Muscle of back (tissue), 13 donors: ENCODE measurements at places on chromosomes 2 and 18. TPM values are rescaled to one million over a fixed set of nuclear protein-coding genes. Genes with fewer than 3 reads are reported as not detected.

The SRD5A2 gene
- polyA plus RNA-seq = not detected

DNA sequence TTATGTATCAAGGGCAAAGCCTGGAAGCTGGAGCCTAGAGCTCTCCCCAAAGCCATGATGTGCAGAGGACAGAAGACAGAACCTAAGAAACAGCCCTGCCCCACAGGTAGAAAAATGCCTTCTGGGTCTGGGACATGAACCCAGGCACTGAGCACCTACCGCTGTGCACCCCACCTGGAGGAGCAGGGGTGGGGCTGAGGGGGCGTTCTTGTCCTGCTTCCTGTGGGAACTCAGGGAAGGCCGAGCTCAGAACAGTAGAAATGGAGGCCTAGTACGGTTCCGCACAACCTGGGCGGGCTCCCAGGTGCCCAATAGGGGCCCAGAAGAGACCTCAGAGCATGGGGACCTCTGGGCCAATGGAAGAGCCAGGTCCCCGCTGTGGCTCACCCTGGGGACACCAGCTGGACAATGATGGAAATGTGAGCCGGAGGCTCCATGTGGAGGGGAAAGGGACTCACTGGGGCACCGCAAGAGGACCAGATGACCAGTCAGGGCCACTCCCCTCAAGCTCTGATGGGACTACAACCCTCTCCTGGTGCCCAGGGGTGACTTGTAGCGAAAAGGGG lies 3.2 kb downstream of the CRACDL start:
- no peak for DNase-seq

DNA sequence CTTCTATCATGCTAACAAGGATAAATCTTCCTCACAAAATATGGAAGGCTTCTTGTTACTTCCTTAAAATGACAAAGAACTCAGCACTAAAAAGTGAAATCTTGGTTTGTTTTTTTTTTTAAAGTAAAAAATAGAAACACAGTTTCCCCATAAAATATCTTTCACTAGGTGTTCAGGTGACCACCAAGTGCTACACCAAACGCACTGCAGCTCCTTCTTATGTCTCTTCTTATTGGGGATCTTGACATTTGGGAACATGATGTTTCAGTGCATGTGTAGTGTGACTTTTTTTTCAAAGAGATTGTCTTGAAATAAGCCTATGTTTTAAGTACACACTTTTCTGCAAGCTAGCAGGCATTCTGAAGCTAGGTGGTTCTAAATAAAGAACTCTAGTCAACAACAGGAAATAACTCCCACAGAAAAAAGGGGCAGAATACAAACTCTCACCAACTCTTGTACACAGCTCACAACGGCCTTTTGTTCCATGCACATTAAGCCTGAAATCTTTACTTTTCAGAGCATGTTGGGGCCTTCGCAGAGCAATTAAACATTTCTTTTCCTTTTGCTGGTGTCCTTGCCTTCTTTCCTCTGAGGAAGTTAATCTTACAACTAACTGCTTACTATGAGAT lies 13.2 kb upstream of the SERTAD2 start:
- DNase-seq = no peak

GRCh38 chr2:33129263-33130053 lies 182.7 kb downstream of the LTBP1 start:
- no peak for DNase-seq

The XPO1 gene
- 122 TPM for polyA plus RNA-seq

DNA sequence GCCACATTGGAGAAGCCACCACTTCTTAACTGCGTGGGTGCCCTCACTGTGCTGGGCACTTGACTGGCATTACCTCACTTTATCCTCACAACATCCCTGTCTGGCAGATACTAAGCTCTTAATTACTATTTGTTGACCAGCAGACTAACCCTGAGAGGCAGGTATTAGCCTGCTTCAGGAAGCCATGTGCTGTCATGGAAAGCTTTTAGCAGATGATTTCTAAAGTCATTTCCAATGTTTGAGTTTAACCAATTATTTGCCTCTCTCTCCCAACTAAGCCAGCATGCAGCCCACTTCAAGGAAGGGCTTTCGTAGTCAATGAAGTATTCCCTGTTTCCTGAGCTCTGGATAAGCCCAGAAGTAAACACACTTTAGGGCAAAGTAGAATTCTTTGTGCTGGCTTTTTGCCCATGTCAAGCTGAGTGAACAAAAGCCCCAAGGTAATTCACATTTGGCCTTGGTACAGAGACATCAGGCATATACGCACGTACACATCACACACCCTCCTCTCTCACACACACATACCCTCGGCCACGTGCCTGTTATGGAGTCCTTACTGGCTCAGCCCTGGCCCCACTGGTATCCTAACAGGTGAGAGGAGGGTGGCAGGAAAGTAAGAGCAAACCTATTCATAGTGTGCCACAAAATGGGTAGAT lies 108.6 kb downstream of the C1D start:
- no peak for DNase-seq

DNA sequence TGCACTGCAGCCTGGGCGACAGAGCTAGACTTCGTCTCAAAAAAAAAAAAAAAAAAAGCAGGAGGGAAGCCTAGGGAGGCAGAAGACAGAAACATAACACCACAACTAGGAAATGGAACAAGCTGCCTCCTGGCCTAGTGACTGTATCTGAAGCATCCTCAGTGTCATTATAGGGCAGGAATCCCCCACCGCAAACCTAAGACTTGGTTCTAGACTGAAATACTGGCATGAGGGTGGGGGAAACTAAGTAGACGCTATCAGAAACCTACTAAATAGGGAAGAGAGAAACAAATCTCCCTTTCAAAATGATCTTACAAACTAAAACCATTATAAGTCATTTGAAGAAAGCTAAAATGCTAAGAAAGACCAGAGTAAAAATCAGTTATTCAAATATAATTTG lies 16.4 kb upstream of the SMAD2 start:
- no peak for DNase-seq

The NYAP2 gene
- 0.05 TPM for polyA plus RNA-seq

GRCh38 chr2:320561-320960 lies 32.7 kb upstream of the ALKAL2 start:
- no peak for DNase-seq

GRCh38 chr2:29317077-29317517 lies 201.9 kb downstream of the CLIP4 start:
- no peak for DNase-seq

The TUBB6 gene
- 277 TPM for polyA plus RNA-seq

DNA sequence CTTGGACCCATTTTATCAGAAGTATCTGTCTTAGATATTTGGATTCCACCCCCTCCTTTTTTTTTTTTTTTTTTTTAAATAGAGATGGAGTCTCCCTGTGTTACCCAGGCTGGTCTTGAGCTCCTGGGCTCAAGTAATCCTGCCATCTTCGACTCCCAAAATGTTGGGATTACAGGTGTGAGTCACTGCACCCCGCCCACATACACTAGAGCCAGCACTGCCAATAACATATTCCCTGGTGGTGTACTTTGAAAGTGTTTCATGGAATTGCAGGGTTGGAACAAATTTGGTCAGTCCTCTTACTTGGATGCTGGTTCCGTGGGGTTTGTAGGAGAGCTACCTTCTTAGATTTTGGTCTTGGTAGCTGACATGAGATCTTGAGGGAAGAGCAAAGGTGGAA lies 15.0 kb downstream of the PDCL3 start:
- no peak for DNase-seq

The PARD3B gene
- 6.9 TPM for polyA plus RNA-seq

The RBM44 gene
- 0.52 TPM for polyA plus RNA-seq

The G6PC2 gene
- not detected for polyA plus RNA-seq

The KATNAL2 gene
- polyA plus RNA-seq = 9.7 TPM

The ZBTB7C gene
- 4.0 TPM for polyA plus RNA-seq

DNA sequence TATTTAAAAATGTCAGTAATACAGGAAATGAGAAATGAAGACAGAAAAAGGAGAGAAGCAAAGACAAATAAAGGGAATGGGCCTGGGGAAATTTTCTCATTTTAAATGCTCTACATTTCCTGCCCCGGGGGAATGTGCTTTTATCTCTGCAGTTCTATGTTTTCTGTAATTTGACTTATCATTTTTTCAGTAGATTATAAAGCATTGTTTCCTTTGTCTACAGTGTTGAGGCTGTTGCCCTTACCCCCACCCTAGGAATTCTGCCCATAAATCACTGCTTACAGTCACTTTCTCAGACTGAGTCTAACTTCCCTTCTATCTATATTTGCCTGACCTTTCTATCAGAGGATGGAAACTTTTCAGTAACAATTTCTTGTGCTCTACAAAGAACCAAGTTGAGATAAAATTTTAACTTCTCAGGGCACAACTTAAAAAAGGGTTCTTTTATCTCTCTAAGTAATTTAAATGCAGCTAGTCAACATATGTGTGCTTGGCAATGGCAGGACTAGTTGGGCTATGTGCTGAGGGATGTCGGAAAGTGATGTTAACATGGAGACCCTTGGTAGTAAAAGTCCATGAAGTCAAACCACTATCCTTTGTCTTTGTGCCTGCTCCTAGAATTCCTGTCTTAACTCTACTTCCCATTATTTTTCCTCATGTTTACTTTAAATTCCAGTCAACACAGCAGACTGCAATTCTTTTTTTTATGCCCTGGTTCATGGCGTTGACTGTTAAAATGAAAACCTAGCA lies 146.5 kb upstream of the MMADHC start:
- peak; percentile 46 for DNase-seq

DNA sequence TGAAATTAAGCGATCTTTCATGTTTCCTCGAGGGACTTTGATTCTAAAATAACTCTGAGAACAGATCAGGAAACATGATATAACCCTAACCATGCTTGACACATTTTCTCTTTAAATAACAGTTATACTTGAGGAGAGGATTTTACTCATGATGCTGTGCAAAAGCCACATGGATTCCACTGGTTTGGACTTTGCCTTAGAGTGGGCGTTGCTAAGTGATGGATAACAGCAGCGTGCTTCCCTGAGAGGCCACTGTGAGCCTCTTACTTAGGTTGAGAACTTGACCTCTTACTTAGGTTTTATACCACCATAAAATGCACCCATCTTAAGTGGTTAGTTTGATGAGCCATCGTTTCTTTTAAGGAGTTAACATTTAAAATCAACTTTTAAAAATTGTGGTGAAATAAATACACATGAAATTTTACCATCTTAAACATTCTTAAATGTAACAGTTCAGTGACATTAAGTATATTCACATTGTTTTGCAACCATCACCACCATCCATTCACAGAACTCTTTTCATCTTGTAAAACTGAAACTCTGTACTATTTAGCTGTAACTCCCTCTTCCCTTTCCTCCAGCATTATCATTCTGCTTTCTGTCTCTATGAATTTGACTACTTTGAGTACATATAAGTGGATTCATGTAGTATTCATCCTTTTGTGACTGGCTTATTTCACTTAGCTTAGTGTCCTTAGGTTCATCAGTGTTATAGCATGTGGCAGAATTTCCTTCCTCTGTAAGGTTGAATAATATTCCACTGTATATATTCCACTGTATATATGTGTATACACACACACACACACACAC lies 22.6 kb downstream of the ANXA4 start:
- DNase-seq = no peak

DNA sequence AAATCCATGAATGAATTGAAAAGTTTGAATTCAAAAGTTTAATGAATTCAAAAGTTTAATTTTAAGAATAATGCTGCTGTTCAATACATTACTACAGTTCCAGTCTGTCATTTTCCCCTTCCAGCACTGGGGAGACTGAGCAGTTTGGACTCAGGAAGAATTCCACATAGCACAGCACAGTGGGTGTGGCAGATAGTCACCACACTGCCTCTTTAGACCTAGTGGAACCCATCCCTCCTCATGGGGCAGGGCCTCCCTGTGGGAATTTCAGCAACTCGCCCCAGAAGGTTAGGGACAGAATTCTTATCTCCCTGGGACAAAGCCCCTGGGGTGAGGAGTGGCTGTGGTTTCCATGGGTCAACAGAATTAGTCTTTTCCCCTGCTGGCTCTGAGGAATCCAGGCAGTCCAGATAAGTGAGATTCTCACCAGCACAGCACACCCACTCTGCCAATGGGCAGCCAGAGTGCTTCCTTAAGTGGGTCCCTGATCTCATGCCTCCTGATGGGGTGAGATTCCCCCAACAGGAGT lies 442.0 kb upstream of the SYT4 start:
- DNase-seq = no peak

GRCh38 chr2:146982393-146982846 lies 862.4 kb upstream of the ACVR2A start:
- peak; percentile 65 for DNase-seq

DNA sequence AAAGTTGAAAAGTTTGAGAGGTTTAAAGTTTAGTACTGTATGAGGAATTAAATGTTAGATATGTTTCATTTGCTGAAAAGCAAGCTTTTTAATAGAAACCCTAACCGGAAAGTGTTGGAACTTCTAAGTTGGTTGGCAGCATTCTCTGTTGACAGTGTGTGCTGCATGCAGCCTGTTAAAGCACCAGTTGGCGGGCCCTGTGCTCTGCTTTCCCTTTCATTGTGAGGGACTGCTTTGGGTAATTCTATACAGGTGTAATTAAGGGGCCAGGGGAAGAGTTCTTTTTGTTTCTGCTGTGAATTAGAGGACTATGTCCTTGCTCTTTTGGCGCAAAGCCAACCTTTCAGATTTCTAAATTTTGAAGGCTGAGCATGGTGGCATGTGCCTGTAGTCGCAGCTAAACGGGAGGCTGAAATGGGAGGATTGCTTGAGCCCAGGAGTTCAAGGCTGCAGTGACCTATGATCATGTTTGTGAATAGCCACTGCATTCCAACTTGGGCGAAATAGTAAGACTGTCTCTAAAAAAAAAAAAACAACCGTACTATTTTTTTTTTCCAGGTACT lies 20.1 kb downstream of the PLEKHB2 start:
- peak; percentile 4 for DNase-seq

DNA sequence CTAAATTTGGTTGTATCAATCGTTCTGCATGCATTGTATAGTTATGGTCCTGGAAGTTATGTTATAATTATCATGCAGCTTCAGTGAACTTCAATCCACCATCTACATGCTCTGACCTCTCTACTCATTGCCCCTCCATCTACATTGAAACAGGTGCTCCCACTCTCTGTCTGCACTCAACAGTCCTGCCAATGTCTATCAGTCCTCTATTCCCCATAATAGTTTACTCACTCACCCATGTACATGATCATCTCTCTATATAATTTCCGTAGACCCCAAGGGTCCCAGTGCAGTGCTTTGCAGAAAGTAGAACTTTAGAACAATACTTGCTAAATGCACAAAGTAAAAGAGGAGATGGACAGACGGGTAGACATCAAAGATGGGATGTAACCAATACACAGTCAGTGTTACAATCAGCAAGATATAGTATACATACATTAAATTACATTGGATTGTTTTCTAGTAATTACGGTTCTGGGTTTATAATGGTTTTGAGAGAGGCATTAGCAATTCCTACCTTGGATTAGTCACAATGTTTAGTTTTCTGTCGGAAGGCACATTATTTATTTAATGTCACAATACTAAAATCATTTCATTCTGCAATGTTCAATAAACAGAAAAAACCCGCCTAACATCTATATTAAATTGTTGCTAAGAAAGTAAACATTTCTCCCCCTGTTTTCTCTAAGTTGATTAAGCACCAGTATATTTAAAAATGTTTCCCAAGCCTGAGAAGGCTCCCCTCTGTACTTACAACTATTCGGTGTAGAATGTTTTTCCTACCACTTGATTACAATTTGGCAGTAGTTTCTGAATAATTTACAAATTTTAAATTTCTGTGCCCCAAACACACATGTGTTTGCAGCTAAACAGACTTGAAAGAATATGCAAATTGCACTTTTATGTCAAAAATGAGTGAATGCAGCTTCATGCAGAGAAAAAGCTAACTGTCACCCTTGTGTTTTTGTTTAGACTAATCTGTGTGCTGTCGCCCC lies 94.4 kb upstream of the SIX2 start:
- DNase-seq = no peak

- no peak for DNase-seq
These were observed 53.0 kb downstream of the EPAS1 start for GRCh38 chr2:46350029-46350689.
